ENCODE measurements at places on chromosomes 5 and 9.

DNA sequence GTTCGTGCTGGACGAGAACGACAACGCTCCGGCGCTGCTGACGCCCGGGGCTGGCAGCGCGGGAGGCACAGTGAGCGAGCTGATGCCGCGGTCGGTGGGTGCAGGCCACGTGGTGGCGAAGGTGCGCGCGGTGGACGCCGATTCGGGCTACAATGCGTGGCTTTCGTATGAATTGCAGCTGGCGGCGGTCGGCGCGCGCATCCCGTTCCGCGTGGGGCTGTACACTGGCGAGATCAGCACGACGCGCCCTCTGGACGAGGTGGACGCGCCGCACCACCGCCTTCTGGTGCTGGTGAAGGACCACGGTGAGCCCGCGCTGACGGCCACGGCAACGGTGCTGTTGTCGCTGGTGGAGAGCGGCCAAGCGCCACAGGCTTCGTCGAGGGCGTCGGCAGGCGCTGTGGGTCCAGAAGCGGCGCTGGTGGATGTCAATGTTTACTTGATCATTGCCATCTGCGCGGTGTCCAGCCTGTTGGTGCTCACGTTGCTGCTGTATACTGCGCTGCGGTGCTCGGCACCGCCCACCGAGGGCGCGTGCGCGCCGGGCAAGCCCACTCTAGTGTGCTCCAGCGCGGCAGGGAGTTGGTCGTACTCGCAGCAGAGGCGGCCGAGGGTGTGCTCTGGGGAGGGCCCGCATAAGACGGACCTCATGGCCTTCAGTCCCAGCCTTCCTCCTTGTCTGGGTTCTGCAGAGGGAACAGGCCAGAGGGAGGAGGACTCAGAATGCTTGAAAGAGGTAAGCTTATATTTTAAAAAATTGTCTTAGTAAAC, 2.2 kb downstream of the PCDHA13 start:
- no peak for DNase-seq

- no peak for DNase-seq
Measured at GRCh38 chr5:74275171-74275992, 365.1 kb downstream of the ENC1 start.

DNA sequence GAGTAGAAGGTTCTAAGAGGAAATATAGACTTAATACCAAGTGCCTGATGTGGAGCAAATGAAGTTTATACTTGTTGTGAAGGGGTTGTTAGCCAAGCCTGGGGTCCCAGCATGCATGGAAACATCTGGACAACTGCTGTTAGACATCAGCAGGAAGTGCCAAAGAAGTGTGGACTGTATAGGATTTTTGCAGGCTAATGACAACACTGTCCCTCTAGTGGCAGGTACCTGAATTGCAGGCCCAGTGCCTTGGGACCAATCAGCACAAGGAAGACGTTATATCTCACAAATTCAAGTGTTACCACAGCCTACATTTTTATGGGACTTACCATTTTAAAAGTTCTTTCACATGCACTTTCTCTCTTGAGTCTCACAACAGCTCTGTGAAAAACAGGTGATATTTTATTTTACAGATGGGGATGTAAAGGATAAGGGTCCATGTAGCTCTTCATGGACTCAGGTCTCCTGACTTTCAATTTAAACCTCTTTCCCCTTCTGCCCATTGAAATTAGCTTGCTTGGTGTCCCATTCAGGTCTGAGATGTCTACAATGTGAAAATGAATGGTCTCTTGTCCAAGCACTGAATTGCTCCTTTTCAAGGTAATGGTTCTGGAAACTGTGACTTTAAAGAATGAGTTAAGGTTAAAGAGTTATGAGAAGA, 89.0 kb upstream of the MAP1B start:
- peak; percentile 85 for DNase-seq

GRCh38 chr9:134163371-134164196, 780 bp downstream of the RNU6ATAC start:
- DNase-seq, result peak; percentile 84

GRCh38 chr9:79430619-79431018, 141.1 kb upstream of the TLE4 start:
- no peak for DNase-seq

- no peak for DNase-seq
Measured at GRCh38 chr5:32311404-32312196, 1.1 kb downstream of the MTMR12 start.

DNA sequence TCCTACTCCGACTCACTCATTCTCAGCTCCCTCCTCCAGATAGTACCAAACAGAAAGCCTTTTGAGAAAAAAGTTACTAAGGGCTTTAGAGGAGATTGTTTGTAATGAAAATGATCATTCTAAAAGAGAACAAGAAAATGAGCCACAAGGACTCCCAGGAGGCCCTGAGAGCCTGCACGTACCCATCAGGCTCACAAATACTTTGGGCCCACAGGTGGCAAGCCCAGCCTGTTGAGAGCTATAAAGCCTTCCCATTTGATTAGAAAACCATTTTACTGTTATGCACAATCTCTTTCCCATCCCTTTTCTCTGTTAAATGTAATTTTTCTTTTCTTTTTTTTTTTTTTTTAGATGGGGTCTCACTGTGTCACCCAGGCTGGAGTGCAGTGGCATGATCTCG, 136.1 kb downstream of the LHFPL2 start:
- DNase-seq, result no peak

GRCh38 chr5:10727861-10728260, 33.2 kb downstream of the DAP start:
- no peak for DNase-seq

- no peak for DNase-seq
Measured at GRCh38 chr5:73435759-73436534, 12.6 kb downstream of the FOXD1 start.

GRCh38 chr9:89177012-89177943, 1.3 kb downstream of the SHC3 start:
- DNase-seq, result no peak

DNA sequence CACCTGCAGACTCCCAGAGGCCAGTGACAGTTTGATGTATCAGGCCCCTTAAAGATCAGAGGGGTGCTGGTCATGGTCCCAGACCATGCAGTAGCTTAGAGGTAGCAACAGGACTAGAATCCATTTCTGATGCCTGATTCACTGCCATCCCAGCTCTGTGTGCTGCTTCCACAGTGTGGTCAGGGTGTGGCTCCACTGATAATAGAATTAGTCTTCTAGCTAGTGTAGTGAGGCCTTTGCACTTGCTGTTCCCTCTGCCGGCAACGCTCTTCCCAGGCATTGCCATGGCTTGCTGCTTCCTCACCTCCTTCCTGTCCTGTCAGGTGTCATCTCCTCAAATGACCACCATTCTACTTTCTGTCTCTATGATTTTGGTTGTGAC, 15.8 kb downstream of the PPARGC1B start:
- DNase-seq, result no peak

DNA sequence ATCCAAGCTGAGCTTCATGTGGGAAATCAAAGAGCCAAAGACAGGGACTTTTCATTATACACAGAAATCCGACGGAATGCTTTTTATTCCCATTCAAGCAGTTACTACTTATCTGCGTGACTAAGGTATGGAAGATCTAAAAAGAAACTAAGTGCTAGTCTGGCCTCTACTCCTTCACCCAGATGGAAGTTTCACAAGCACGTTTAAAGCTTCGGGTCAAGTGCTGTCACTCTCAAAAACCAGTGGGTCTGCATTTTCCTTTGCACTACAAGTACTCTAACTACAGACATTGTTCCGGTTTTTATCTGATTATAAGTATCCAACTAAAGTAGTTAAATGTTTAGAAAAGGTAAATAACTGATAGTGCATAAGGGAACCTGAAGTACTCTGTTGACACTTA, 13.7 kb upstream of the MTAP start:
- no peak for DNase-seq
